Activated naive CD4-positive, alpha-beta T cell treated with Interleukin-2 at 50 U/mL for 16 hours (primary cell): ENCODE measurements at places on chromosomes 6 and 20.

DNA sequence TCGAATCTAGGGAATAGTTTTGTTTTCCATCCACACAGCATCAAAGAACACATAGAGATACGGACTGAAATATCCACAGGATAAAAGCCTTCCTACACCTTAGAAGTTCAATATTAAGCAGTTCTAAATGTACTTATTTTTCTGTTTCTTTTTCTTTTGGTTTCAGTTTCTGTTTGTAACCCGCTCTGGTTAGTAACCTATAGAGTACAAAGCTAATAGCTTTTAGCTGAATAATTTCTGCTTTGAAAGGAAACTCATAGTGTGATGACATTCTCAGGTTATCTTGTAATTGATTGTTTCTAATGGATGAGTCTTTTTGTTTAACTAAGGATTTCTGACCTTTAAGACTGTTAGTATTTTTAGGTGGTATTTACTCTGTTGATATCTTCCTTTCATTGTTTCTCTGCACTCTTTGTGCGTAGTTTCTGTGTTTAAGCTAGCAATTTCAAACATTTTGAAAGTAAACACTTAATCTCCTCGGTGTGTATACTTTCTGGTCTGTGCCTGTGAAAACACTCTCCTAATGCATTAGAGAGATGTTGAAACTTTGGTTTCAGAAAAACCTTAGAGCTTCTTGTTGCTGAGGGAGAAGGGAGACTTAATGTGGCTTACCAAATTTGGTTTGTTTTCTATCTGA, 385.5 kb downstream of the HDGFL1 start:
- DNase-seq, result no peak

- no peak for DNase-seq
Observed at GRCh38 chr6:134626589-134626988, 308.7 kb upstream of the SGK1 start.

- DNase-seq, result no peak
Observed at GRCh38 chr20:42553374-42553773, 636.3 kb downstream of the PTPRT start.

- no peak for DNase-seq
Observed at GRCh38 chr6:19812512-19813119, 24.6 kb upstream of the ID4 start.

DNA sequence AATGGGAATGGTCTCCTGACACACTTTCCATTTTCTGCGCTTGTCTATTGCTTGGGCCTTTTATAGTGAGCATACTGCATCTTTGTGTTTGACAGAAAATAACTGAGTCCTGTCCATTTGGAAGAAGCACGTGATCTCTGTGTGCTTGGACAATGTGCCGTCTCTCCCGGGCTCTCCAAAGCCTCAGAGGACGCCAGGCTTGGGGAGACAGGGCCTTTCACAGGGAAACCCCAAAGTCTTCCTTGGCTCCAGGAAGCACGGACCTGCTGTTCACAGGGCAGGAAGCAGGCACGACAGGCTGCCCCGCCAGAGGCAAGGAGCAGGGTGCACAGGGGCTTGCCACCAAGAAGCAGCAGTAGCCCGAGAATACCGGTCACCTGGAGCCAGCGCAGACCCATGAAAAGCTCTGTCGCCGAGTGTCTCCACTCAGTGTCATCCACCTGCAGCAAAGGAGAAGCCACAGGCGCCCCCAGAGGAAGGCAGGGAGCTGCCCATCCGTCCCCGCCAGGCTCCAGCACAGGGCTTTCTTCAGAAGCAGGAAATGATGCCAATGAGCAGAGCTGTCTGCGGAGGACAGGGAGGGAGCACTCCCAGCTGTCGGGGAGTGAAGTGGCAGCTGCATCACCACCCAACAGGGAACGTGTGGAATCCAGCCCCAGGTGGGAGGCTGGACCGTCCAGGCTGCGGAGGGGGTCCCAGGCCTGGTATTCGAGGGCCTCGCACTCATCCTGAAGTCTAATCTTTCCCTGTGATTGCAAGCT, 135.1 kb downstream of the AGPAT4 start:
- no peak for DNase-seq

DNA sequence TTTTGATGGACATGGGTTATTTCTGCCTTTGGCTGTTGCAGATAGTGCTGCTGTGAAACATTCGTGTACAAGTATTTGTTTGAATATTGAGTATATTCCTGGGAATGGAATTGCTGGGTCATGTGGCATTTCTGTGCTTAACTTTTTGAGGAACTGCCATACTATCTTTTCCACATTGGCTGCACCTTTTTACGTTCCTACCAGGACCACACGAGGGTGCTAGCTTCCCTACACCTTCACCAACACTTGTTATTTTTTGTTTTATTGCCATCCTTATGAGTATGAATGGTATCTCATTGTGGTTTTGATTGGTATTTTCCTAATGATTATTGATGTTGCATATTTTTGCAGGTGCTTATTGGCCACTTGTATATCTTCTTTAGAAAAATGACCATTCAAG, 47.8 kb upstream of the PLCG1 start:
- no peak for DNase-seq

- peak; percentile 19 for DNase-seq
Observed at GRCh38 chr20:43840382-43841070, 74.1 kb upstream of the TOX2 start.

DNA sequence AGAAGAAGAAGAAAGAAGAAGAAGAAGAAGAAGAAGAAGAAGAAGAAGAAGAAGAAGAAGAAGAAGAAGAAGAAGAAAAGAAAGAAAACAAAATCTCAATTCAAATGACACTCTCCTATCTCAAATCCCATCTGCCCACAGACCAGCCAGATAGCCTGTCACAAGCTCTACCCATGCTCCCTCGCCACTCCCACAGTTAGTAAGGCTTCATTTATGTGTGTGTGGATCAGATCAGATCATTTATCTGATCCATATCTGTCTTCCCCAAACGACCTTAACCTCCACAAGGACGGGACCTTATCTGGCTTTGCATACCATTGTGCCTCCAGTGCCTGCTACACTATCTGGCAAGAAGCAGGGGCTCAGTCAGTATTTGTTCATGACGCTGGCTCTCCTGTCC, 81.9 kb upstream of the RREB1 start:
- DNase-seq, result no peak

GRCh38 chr6:142408409-142408808, 106.6 kb downstream of the ADGRG6 start:
- no peak for DNase-seq

GRCh38 chr6:75349262-75349984, 64.8 kb upstream of the TMEM30A start:
- DNase-seq, result no peak

- no peak for DNase-seq
Observed at GRCh38 chr20:3686867-3687321, 5.1 kb upstream of the ADAM33 start.

- DNase-seq, result no peak
Observed at GRCh38 chr6:26103141-26103769, 16.0 kb downstream of the HFE start.

GRCh38 chr6:37099442-37099841, 70.5 kb upstream of the PIM1 start:
- no peak for DNase-seq

GRCh38 chr6:131226459-131227157, 91.3 kb downstream of the AKAP7 start:
- no peak for DNase-seq

GRCh38 chr6:116411284-116411623, 40.5 kb downstream of the DSE start:
- no peak for DNase-seq

DNA sequence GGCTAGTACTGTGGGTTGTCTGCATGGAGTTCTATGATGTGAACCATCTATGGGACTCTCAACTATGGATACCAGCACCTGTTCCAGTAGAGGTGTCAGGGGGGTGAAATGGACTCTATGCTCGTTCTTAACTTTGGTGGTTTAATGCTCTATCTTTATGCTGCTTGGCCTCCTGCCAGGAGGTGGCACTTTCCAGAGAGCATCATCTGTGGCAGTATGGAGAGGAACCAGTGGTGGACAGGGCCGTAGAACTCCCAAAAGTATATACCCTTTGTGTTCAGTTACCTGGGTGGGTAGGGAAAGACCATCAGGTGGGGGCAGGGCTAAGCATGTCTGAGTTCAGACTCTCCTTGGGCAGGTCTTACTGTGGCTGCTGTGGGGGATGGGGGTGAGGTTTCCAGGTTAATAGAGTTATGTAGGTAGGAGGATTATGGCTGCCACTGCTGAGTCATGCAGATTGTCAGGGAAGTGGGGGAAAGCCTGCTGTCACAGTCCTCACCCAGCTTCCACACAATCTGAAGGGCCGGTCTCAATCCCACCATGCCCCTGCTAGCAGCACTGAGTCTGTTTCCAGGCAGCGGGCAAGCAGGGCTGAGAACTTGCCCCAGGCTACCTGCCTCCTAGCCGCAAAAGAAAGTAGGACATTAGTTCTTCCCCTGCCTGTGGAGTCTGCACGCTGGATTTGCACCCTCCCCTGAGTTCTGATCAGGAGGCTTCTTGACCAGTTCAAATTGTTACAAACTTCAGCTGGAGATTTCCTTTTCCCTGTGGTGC, 284.0 kb downstream of the KCNQ5 start:
- no peak for DNase-seq

DNA sequence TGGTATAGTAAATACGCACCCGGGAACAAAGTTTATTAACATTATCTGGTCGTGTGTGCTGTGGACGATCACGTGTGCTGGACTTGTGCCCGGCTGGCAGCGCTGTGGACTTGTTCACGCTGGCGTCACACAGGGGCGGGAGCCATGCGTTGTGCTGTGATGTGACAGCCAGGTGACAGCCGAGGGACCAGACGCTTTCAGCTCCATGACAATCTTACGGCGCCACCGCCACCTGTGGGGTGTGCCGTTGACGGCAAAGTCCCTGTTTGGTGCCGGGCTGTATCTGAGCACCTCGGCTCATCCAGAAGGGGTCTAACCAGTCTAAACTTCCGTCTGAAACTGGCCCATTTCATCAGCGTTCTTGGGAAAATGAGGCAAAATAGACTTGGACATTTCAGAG, 25.2 kb downstream of the DLL1 start:
- DNase-seq, result no peak

DNA sequence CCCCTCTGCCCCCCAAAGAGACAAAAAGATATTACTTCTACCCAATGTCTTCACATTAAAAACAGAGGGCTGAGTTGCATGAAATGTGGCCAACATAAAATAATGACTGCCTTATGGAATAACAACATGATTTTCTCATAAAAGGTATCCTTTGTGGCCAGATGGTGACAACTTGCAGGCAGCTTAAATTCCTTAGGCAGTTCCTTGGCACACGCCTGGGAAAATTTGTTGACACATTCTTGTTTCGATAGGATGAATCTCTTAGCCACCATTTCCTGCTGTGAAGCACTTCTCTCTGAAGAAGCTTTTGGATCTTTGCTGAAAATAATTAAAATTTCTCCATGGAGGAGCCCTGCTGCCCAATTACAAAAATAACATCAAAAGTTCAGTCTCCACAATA, 109.0 kb upstream of the COL21A1 start:
- DNase-seq, result no peak

GRCh38 chr20:57676589-57677583, 32.9 kb downstream of the PMEPA1 start:
- no peak for DNase-seq

DNA sequence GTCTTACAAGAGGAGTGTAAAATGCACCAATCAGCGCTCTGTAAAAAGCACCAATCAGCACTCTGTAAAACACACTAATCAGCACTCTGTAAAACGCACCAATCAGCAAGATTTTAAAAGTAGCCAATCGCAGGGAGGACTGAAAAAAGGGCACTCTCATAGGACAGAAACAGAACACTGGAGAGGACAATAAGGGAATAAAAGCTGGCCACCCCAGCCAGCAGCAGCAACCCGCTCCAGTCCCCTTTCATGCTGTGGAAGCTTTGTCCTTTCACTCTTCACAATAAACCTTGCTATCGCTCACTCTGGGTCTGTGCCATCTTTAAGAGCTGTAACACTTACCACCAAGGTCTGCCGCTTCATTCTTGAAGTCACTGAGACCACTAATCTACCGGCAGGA, 1.7 kb upstream of the AIG1 start:
- no peak for DNase-seq

- DNase-seq, result no peak
Observed at GRCh38 chr20:62892348-62893304, 31.0 kb upstream of the TCFL5 start.

GRCh38 chr6:88480816-88481215, 314.7 kb upstream of the CNR1 start:
- DNase-seq, result no peak

DNA sequence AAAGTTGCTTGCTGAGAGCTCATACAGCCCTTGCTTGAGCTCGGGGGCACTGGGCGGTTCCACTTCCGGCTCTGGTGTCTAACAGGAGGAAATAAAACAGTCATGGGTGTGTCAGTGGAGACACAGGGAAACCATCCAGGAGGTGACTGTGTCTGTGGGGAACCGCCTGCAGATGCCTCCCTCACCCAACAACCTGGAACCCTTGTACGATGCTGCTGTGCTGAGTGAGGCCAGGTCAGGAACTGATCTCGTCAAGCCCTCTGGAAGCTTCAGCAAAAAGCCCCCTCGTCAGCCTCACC, 15.5 kb downstream of the TXNDC5 start:
- no peak for DNase-seq

GRCh38 chr6:169212436-169212835, 41.2 kb downstream of the THBS2 start:
- DNase-seq, result no peak

DNA sequence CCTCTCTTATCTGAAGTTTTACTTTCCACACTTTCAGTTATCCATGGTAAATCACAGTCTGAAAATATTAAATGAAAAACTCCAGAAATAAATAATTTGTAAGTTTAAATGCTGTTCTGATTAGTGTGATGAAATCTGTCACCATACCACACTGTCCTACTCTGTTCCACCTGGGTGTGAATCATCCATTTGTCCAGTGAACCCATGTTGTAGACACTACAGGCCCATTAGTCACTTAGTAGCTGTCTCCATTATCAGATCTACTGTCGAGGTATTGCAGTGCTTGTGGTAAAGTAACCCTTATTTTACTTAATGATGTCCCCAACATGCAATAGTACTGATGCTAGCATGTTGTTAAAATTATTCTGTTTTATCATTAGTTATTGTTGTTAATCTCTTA, 29.2 kb upstream of the MMS22L start:
- DNase-seq, result no peak
